ENCODE measurements at places on chromosomes 2 and 18.

- DNase-seq, result no peak
Observed at GRCh38 chr2:1407950-1408675, 5.2 kb upstream of the TPO start.

- DNase-seq, result no peak
Observed at GRCh38 chr18:31247574-31248199, 70.3 kb upstream of the DSG1 start.

DNA sequence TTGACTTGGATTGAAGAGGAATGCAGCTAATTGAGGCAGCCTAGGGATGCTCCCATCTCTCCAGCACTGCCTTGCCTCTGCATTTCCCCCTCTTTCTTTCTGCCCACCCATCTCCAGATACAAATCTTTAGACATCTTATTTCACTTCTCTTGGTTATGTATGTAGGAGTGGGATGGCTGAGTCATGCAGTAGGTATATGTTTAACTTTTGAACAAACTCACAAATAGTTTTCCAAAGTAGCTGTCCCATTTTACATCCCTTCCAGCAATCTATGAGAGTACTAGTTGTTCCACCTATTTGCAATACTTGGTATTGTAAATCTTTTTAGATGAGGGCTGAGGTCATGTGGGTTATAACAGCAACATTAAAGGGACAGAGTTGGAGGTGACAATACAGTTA, 329.9 kb downstream of the DYSF start:
- DNase-seq, result no peak

DNA sequence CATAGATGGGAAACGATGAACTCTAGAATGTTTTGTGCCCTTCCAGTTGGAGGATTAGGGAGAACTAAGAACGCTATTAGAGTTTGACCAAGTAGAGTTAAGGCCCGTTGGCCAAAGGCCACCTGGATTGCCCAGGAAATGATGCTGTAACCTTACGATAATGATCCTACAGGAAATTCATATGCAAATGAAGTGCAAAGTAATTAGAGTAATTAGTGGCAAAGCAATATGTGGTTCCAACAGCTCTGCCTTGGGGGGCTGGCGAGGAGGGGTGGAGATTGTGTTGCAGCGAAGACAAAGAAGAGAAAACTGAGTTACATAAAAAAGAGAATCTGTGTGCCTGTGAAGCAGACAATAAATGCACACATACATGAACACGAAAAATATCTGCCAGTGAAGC, 61.5 kb upstream of the BOD1L2 start:
- DNase-seq, result no peak

DNA sequence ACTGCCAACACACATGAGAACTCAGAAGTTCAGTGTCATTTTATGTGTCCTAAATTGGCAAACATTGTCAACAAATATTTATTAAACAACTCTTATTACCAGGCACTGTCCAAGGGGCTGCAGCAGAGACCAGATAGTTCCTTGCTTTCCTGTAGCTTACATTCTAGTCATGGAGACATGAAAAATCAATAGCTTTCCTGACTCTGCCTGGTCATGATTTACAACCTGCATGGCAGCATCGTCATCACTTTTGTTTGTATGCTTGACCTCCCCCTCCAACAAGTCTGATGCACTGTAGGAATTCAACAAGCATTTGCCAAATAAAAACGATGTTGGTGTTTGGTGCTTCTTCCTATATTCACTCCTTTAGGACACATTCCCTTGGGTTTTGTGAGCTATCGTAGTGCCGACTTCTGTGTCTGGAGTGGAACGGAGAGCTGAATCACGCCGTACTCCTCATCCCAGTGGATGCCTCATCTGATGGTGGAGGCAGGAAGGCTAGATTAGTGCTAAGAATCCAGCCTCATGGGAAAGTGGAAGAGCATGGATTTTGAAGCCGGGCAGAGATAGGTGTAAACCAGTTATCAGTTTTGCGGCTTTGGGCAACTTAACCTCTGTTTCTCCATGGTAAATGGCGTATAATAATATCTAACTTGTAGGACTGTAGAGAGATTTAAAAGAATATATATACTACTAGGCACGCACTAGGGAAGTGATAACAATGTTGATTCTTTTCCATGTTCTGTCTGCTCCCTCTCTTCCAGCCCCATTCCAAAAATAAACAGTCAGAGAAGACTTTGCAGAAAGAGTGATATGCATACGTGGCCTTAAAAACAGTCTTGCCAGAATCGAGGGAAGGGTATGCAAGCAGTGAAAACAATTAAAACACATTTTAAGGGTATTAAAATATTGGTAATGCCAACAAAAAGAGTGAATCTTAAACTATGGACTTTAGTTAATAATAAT, 120.5 kb upstream of the ZFP36L2 start:
- no peak for DNase-seq

- DNase-seq, result no peak
Observed at GRCh38 chr2:45382744-45383143, 228.3 kb downstream of the SRBD1 start.

- DNase-seq, result no peak
Observed at GRCh38 chr2:99403084-99403483, 65.9 kb downstream of the EIF5B start.

DNA sequence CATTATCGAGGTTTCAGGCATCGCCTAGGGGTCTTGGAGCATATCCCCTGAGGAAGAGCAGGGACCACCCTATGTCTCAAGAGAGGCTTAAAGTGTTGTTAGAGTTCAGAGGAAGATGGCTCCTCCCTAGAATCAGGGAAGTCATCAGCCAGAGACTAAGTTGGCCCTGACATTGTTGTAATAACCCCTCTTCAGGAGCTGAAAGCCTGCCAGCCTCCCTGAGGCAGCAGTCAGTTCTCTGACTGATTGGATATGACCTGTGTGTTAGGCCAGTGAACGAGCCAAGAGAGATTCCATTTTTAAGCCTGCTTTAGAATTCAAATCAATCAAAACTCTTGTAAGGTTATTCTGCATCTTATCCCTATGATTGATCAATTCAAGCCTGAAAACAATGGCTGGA, 34.9 kb downstream of the ARHGAP28 start:
- DNase-seq, result no peak

DNA sequence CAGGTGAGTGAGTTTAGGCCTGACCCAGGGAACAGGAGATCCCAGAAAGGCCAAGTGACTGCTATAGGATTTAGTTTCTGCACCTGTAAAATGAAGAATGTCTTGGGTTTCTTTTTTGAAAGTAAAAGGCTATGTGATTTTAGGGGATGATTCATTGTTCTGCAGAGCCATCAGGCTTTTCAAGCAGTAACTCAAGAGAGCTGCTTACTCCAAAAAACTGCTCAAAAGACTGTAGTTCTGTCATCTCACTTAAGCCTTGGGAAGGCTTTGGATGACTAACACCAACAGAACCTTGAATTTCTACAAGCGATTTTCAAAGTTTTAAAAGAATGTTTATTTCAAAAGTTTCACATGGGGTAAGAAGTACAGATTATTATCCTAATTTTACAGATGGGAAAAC, 165.1 kb downstream of the HAUS1 start:
- DNase-seq, result no peak

- DNase-seq, result no peak
Observed at GRCh38 chr2:221571551-221572218, 419 bp downstream of the EPHA4 start.

GRCh38 chr2:219668316-219668715, 40.9 kb downstream of the SLC4A3 start:
- no peak for DNase-seq

- DNase-seq, result no peak
Observed at GRCh38 chr18:42187611-42188380, 232.8 kb downstream of the PIK3C3 start.

GRCh38 chr18:6004683-6005082, 109.4 kb upstream of the TMEM200C start:
- no peak for DNase-seq

- no peak for DNase-seq
Observed at GRCh38 chr2:202486351-202486750, 110.2 kb downstream of the BMPR2 start.

GRCh38 chr2:28604284-28604843, 108.5 kb downstream of the PLB1 start:
- no peak for DNase-seq

GRCh38 chr18:37698508-37699040, 133.0 kb upstream of the CELF4 start:
- no peak for DNase-seq

- DNase-seq, result no peak
Observed at GRCh38 chr18:50748243-50749229, 71.3 kb downstream of the MRO start.

GRCh38 chr2:144374163-144374661, 145.7 kb downstream of the ZEB2 start:
- DNase-seq, result no peak

GRCh38 chr18:35110059-35110458, 68.8 kb downstream of the MAPRE2 start:
- no peak for DNase-seq

DNA sequence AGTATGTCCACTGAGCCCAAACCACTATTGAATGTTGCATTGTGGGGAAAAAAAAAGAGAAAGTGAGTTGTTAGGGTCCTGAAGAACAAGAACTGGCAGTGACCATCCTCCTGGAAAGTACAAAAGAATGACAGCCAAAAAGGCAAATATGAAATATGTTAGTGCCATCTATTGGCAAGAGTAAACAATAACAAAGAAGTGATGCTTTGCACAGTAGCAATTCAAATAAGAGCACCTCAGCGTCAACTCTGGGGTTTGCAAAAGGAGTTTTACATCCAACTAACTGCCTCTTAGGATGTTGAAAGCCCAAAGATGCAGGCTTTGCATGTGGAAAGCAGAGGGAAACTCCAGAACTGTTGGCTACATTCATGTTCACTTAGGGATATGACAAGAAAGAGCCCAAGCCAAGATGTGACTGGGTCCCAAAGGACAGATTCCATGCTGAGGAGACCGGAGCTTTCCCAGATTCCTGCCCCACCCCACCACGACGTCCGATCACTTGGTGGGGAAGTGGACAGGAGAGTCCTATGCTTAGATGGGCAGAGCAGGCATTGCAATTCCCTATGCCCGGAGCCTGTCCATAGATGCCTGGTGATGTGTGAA, 15.6 kb downstream of the TRABD2A start:
- no peak for DNase-seq
